ENCODE measurements at places on chromosomes 1 and 21.

- no peak for DNase-seq
These were observed 59.5 kb downstream of the ATP2B4 start for GRCh38 chr1:203686091-203686632.

- no peak for DNase-seq
These were observed 841.1 kb upstream of the TMPRSS15 start for GRCh38 chr21:19244502-19245187.

DNA sequence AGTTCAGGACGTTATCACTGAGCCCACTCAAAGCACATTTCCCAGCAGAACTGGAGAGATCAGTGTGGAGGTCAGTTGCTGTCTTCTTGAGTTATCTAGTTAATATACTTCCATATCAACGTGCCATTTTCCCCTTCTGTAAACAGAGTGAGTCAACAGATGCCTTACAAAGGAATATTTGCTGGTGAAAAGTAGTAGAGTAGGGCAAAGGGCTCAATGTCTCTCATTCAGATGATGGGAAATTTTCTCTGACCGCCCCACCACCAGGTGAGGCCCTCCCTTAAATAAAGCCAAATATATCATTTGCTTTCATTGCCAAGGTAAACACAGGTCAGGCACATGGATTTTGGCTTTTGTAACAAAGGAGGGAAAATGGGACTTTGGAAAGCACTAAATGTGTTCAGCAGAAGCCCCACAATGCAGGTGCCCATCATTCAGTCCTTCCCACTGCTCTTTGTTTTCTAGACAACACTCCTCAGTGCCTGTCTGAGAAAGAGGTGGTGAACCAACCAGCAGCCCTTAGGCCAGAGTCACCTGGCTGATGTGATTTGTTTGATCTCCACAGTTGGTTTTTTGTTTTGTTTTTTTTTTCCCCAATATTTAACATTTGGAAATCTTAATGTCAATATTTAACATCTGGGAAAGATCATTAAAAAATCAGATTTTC lies 40.5 kb upstream of the SAMD13 start:
- DNase-seq: no peak

DNA sequence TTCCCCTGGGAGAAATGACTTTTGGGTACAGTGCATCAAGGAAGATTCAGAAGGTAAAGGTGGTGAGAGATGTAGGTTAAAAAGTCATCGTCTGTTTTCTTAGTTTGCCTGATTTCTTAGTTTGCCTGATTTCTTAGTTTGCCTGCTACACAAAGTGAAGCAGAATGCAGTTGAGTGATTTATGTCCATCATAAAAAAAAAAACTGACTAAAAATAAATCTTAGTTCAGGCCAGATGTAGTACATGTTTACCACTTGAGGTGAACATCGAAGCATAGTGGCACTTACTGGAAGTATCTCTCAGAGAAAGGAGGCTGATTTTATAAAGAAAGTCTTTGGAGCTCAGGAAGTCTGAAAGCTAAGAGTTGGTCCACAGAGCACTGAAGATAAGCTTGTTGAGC lies 79.5 kb downstream of the LRRC8D start:
- DNase-seq: no peak

DNA sequence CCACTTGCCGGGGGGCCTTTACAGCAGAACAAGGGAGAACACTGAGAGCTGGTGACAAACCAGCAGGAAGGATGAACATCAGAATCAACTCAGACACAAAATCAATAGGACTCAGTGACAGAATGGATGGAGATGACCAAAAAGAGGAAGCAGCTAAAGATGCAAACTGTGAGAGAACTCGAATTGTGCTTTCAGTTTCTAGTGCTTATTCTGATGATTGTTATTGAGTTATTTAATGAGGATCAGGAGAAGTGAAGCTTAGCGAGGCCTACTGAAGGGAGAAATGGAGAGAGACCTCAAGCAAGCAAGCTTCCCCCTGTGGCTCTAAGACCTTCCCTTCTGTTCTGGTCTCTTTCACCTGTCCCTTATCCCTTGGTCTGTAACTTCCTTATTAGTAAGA lies 30.3 kb upstream of the TMEM125 start:
- no peak for DNase-seq

- DNase-seq: no peak
These were observed 74.3 kb downstream of the SIPA1L2 start for GRCh38 chr1:232555494-232556210.

DNA sequence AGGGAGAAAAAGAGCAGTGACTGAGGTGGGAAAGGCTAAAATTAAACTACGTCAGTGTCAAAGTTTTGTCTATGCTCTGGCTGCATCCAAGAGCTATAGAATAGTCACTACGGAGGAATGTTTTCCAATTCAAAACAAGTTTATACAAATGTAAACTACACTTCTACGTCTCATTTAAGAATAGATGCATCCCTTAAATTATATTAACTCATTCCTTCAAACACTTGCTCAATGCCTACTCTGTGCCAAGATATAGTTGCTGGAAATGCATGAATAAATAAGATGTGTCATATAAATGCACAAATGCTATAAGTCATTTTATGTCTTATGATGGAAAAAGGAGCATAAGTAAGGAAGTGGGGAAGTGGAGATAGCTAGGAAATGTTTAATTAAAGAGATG lies 4.2 kb upstream of the COLGALT2 start:
- no peak for DNase-seq

- no peak for DNase-seq
These were observed 17.2 kb downstream of the CASZ1 start for GRCh38 chr1:10779201-10779600.

GRCh38 chr21:16834791-16835190 lies 678.1 kb upstream of the CXADR start:
- DNase-seq: no peak

DNA sequence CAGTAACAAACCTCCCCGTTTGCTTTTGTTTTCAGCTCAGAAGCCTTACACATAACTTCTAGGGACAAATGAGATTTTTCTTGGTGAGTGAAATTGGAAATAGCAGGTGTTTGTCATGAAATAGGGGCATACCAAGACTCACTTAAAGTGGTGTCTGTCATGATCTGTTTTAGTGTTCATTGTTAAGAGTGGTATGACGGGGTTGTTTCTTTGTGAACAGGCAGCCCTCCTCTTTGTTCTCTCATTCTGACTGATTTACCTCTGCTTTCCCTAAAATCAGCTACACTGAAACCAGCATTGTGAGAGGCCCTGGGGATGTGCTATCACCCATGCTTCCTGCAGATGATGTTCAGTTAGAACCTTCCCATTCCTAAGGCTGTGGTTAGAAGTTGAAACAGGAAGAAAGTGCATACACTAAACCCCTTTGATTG lies 2.5 kb upstream of the ERO1B start:
- peak; percentile 1 for DNase-seq

- DNase-seq: peak; percentile 60
These were observed at the start of gene CAPN2 for GRCh38 chr1:223712194-223712849. TSS of gene CAPN2 (plus strand) at chr1:223712539. CDS start at chr1:223712641, 102 bp downstream.

- no peak for DNase-seq
These were observed 222.9 kb upstream of the RAB4A start for GRCh38 chr1:229047840-229048620.

DNA sequence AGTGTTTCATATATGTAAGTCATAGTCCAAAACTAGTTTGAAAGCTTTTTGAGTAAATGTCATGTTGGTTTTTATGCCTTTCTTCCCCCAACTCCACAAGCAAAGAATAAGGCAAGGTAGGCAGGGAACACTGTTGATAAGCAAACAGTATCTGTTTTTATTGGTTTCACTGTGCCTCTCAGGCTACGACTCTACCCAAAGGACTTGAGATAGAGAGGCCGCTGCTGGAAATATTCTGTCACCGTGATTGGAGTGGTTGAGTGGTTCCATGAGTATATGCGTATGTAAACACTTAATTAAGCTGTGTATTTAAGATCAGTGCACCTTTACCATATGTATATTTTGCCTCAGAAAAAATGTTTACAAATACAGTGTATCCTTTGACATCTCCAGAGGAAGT lies 138.1 kb upstream of the KIF26B start:
- no peak for DNase-seq

DNA sequence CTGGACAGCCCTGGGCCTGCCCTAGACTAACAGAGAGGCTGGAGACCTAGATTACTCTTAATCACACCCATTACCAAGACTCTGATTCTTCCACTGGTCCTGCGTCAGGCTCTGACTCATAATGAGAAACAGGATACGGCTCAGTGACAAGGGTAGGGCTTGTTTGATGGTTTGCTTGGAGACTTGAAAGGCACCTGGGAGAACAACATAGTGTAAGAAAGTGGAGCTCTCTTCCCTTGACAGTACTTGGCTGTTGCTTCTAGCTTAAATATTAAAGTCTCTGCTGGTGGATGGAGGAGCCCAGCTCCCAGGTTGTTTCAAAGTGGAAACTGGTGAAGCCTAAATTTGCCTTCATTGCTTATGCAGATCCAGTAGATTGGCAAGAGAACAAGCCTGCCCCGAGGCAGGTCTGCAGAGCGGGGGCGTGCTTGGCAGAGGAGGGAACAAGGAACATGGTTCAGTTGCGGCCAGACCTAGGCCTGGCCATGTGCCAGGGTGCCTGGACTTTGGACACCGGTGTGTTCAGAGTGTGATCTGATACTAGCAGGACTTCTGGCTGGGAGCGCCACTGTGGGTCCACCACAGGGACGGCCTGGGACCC lies 480.6 kb downstream of the CAMTA1 start:
- no peak for DNase-seq

DNA sequence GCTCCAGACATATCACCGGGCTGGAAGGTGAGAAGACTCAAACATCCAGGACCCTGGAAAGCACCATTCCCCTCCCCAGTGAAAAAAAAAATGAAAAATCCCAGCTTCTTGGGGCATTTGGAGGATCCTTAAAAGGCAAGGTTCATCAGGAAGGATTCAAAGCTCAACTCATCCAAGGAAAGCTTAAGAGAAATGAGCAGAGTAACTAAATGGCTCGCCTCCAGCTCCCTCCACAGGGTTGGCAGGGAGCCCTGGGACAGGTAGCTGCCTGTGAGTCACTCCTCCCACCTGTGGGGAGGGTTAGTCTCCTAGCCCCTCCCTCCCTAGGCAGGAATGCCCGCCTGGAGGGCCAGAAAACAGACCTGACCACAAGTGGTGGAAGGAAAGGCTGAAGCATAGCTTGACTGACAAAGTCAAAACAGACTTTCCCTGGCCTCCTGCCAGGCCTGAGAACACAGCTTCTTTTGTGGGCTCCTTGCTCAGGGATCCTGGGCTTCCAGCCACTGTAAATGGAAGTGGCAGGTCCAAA lies 712 bp upstream of the LAMB3 start:
- DNase-seq: peak; percentile 11

DNA sequence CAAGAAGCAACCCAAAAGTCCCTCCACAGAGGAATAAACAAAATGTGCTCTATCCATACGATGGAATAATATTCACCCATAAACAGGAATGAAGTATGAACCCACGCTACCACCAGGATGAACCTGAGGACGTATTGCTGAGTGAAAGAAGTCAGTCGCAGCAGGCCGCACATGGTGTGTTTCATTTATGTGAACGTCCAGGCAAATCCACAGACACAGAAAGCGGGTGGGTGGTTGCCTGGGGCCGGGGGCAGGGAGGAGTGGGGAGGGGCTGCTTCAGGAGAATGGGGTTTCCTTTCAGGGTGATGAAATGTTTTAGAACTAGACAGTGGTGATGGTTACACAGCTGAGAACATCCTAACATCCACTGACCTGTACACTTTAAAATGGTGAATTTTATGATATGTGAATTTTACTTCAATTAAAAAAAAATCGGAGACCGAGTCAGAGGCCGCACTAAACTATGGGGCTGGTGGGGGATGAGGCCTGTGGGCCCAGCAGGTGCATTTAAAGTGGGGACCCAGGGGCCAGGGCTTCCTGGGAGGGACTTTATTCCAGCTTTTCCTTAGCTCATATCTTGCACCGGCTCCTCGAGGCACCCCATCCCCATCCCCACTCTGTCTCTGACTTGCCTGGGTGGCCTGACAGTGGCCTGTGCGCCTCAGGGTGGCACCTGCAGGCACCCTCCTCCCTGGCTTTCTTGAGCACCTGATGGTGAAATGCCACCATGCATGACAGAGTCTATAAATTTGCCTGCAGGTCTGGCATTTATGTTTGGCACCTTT lies 392.6 kb upstream of the VAMP3 start:
- no peak for DNase-seq

DNA sequence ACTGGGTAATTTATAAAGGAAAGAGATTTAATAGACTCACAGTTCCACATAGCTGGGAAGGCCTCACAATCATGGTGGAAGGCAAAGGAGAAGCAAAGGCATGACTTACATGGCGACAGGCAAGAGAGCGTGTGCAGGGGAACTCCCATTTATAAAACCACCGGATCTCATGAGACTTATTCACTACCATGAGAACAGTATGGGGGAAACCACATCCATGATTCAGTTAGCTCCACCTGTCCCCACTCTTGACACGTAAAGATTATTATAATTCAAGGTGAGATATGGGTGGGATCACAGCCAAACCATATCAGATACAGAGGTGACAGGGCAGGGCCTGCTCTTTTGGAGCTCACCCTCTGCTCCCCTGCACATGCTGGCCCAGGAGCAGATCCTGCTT lies 31.4 kb upstream of the TMEM61 start:
- DNase-seq: no peak

GRCh38 chr1:87246436-87246835 lies 82.2 kb upstream of the LMO4 start:
- DNase-seq: no peak

- no peak for DNase-seq
These were observed 133.6 kb downstream of the TRIM33 start for GRCh38 chr1:114377356-114377755.

- no peak for DNase-seq
These were observed 25.2 kb upstream of the ABCG1 start for GRCh38 chr21:42193721-42194120.

DNA sequence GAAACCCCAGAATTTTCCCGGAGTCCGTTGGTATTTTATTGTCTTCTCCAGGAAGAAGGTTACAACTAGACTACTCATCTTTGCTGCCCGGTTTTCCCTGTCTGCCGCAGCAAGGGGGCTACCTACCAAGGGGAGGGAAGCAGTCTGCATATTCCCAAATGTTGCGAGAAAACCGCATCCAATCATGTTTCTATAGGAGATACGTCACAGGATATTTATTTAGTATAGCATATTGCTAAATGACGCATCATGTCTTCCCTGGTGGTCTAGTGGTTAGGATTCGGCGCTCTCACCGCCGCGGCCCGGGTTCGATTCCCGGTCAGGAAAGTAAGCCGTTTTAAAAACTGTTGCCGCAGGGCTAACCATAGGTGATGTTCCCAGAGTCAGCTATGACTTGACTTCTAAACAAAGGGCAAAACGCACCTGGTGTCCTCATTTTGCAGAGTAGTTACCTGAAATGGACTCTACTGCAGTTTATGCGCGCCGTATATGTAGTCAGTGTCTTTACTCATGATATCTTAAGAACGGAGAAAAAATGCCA lies 15.2 kb upstream of the ZNF692 start:
- DNase-seq: peak; percentile 83

All from CD4-positive, alpha-beta T cell treated with Interleukin-6 at 100 ng/mL for 8 hours (primary cell).